ENCODE measurements at places on chromosomes 4 and X.
A peak's percentile ranks its signal among the peaks of the same experiment; 100 is the strongest.

DNA sequence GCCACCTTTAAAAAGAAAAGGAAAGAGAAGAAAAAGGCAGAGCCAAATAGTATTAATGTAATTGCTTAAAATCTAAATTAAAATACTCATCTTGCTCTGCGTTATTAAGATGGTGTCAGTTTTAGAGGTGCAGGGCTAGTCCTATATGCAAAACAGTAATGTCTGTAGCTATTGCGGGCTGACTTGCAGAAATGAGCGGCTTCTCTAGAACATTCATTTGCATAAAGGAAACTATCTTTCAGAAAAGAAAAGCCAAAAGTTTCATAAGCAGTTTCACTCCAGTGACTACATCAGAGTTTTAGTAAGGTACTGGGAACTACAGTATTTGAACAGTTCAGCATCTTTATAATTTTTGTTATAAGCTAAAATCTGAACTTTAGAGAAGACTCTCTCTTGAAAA, 6.0 kb downstream of the SMAD1 start:
- H3K27ac ChIP-seq: no peak overlapping the region
- H3K36me3 ChIP-seq: no peaks in the 10 kb centered on the region
- no peak overlapping the region for H3K4me3 ChIP-seq
- H3K27me3 ChIP-seq: peaks cover 25% of the 10 kb centered on the region

DNA sequence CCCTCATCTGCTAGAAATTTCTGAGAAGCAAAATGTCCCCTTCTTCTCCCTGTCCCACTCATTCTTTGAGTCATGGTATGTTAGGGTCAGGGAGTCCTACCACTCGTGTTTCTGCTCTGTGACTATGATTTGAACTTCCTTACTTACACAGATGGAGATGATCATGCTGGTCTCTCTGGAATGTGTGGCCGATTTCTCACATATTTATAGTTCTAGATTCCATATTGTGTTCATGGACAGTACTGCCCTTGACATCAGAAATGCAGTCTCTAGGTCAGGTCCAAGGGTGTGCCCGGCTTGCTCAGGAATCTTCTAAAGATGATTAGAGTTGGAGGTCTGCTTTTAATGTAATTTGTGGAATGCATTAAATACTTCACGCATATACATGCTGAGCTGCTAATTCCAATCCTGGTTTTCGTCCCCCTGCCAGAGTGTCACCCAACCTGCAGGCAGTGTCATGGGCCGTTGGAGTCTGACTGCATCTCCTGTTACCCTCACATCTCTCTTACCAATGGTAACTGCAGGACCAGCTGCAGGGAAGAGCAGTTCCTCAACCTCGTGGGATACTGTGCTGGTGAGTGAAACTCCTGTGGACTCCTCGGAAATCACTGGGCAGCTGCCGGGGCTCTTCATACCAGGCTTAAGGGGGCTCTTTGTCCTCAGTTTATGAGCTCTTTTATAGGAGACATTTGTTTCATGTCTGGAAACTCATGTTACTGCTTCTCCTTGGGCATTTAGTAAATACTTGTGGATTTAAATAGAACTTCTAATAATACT, 214.1 kb upstream of the ANXA3 start:
- no peaks in the 10 kb centered on the region for H3K4me1 ChIP-seq
- no peak overlapping the region for H3K27ac ChIP-seq
- no peak overlapping the region for H3K4me3 ChIP-seq
- no peaks in the 10 kb centered on the region for H3K36me3 ChIP-seq

DNA sequence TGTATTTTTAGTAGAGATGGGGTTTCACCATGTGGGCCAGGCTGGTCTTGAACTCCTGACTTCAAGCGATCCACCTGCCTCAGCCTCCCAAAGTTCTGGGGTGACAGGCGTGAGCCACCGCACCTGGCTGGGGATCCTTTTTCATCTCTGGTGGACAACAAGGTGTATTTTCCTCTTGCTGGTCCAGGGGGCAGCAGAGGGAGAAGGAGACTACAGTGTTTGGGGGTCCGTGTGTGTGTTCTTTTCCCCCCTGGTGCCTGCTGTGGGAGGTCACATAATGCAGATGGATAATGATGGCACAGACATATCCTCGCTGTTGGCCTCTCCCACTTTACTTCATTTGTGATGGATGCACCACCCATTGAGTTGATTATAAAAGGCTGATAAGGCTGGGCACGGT, 39.0 kb upstream of the CD99 start:
- no peaks in the 10 kb centered on the region for H3K27me3 ChIP-seq
- H3K4me3 ChIP-seq: no peak overlapping the region
- H3K4me1 ChIP-seq: peaks cover 3% of the 10 kb centered on the region

GRCh38 chr4:129358571-129358970, 262.6 kb downstream of the C4orf33 start:
- H3K36me3 ChIP-seq: no peaks in the 10 kb centered on the region
- no peak for DNase-seq
- H3K4me3 ChIP-seq: no peak overlapping the region
- no peaks in the 10 kb centered on the region for H3K4me1 ChIP-seq
- peaks cover 18% of the 10 kb centered on the region for H3K27me3 ChIP-seq
- no peak overlapping the region for H3K27ac ChIP-seq

DNA sequence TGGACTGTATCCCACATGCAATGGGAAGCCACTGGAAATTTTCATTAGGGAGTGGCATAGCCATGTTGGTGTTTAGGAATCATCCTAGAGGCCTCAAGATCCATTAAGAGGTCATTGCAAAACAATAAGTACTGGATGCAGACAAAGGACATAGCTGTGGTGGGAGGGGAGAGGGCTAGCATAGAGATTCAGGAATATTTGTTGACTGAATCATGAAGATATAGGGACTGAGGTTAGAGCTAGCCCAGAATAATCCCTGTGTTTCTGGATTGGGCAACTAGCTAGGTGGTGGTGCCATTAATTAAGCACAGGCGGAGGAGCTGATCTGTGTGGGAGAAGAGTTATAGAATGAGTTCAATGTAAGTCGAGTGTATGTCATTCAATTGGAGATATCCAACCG, 135.0 kb downstream of the RAB28 start:
- no peaks in the 10 kb centered on the region for H3K27me3 ChIP-seq
- H3K27ac ChIP-seq: no peak overlapping the region
- no peak overlapping the region for H3K4me3 ChIP-seq
- DNase-seq: no peak
- H3K4me1 ChIP-seq: peaks cover 8% of the 10 kb centered on the region
- peaks cover 6% of the 10 kb centered on the region for H3K36me3 ChIP-seq

- no peak overlapping the region for H3K27ac ChIP-seq
- H3K4me3 ChIP-seq: no peak overlapping the region
- peaks cover 3% of the 10 kb centered on the region for H3K4me1 ChIP-seq
- DNase-seq: no peak
- H3K27me3 ChIP-seq: no peaks in the 10 kb centered on the region
- peaks cover 14% of the 10 kb centered on the region for H3K36me3 ChIP-seq
These were observed 325.9 kb downstream of the NR3C2 start for GRCh38 chr4:148116264-148116663.

- H3K4me3 ChIP-seq: no peak overlapping the region
- H3K27ac ChIP-seq: no peak overlapping the region
- no peaks in the 10 kb centered on the region for H3K27me3 ChIP-seq
- H3K4me1 ChIP-seq: no peaks in the 10 kb centered on the region
- peaks cover 3% of the 10 kb centered on the region for H3K36me3 ChIP-seq
These were observed 20.4 kb downstream of the RNF212 start for GRCh38 chr4:1092983-1093361.

DNA sequence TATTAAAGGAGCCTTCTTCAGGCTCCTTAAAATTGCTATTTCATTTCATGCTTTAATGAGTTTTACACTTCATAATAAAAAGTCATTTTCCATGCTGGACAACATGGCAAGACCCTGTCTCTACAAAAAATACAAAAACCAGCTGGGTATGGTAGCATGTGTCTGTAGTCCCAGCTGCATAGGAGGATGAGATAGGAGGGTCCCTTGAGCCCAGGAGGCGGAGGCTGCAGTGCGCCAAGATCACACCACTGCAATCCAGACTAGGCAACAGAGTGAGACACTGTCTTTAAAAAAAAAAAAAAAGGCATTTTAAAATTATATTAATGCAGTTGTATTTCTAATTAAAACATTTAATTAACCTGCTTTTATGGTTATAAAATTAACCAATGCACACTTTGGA, 49.2 kb downstream of the PDS5A start:
- DNase-seq: no peak
- peaks cover 36% of the 10 kb centered on the region for H3K4me1 ChIP-seq
- H3K27me3 ChIP-seq: no peaks in the 10 kb centered on the region
- peaks cover 33% of the 10 kb centered on the region for H3K36me3 ChIP-seq
- H3K4me3 ChIP-seq: no peak overlapping the region

GRCh38 chr4:143359644-143360193, 23.0 kb downstream of the GAB1 start:
- peaks cover 26% of the 10 kb centered on the region for H3K4me1 ChIP-seq
- H3K27ac ChIP-seq: peak overlapping the region; percentile 77
- no peak for DNase-seq
- H3K4me3 ChIP-seq: peak overlapping the region; percentile 8
- peaks cover 10% of the 10 kb centered on the region for H3K36me3 ChIP-seq
- H3K27me3 ChIP-seq: peaks cover 7% of the 10 kb centered on the region

DNA sequence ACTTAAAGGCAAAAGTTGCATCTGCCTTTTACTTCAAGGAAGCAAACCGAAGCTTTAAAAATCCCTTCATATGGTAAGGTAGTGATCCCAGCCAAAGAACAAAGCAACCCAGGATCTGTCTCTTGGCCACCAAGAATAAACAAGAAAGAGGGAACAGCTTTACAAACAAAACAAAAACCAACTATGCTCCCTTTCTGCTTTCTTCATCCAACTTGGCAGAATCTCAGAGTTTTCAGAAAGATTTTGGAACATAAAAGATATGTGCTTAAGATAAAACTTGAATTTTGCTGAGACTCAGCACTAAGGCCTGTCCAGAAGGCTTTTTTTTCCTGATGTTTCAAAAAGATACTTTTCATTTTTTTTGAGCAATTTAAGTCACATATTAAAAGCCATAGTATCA, 94.0 kb downstream of the COL4A6 start:
- H3K27me3 ChIP-seq: no peaks in the 10 kb centered on the region
- H3K4me3 ChIP-seq: no peak overlapping the region
- H3K36me3 ChIP-seq: no peaks in the 10 kb centered on the region
- DNase-seq: no peak
- no peak overlapping the region for H3K27ac ChIP-seq

GRCh38 chrX:78456909-78457308, 129.5 kb upstream of the CYSLTR1 start:
- H3K4me3 ChIP-seq: no peak overlapping the region
- no peaks in the 10 kb centered on the region for H3K4me1 ChIP-seq
- H3K27me3 ChIP-seq: no peaks in the 10 kb centered on the region

GRCh38 chr4:1473718-1474117, 67.5 kb upstream of the NKX1-1 start:
- DNase-seq: no peak
- H3K27ac ChIP-seq: no peak overlapping the region
- H3K36me3 ChIP-seq: no peaks in the 10 kb centered on the region

- no peaks in the 10 kb centered on the region for H3K27me3 ChIP-seq
- no peaks in the 10 kb centered on the region for H3K4me1 ChIP-seq
- no peak overlapping the region for H3K4me3 ChIP-seq
- no peak for DNase-seq
- no peak overlapping the region for H3K27ac ChIP-seq
These were observed 139.7 kb downstream of the MAPK10 start for GRCh38 chr4:86220121-86220520.

GRCh38 chr4:152559641-152560040, 23.7 kb upstream of the FBXW7 start:
- DNase-seq: no peak
- no peak overlapping the region for H3K4me3 ChIP-seq
- H3K27ac ChIP-seq: no peak overlapping the region
- H3K36me3 ChIP-seq: peaks cover 3% of the 10 kb centered on the region

GRCh38 chr4:41507291-41507947, 30.5 kb upstream of the LIMCH1 start:
- no peaks in the 10 kb centered on the region for H3K27me3 ChIP-seq
- no peaks in the 10 kb centered on the region for H3K4me1 ChIP-seq
- H3K4me3 ChIP-seq: no peak overlapping the region
- no peaks in the 10 kb centered on the region for H3K36me3 ChIP-seq

DNA sequence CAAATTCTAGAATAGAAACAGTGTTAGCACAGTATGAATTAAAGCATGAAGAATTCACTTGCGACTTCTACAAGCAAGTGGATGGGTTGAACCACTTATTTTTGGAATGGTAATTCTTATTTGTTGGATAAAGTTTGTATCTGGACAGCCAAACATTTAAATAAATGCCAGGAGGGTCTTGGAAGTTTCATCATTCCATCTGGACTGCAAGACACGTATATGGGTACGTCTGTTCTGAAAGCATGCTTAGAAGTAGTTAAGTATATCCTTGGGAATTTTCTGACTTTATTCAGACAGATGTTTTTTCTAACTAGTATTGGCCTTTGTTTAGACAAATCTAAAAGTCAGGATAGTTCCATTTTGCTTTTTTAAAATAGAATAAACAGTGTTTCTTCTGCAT, 77.5 kb upstream of the CASK start:
- H3K27ac ChIP-seq: no peak overlapping the region
- H3K4me1 ChIP-seq: no peaks in the 10 kb centered on the region
- no peak overlapping the region for H3K4me3 ChIP-seq
- H3K36me3 ChIP-seq: no peaks in the 10 kb centered on the region
- no peak for DNase-seq
- H3K27me3 ChIP-seq: no peaks in the 10 kb centered on the region

DNA sequence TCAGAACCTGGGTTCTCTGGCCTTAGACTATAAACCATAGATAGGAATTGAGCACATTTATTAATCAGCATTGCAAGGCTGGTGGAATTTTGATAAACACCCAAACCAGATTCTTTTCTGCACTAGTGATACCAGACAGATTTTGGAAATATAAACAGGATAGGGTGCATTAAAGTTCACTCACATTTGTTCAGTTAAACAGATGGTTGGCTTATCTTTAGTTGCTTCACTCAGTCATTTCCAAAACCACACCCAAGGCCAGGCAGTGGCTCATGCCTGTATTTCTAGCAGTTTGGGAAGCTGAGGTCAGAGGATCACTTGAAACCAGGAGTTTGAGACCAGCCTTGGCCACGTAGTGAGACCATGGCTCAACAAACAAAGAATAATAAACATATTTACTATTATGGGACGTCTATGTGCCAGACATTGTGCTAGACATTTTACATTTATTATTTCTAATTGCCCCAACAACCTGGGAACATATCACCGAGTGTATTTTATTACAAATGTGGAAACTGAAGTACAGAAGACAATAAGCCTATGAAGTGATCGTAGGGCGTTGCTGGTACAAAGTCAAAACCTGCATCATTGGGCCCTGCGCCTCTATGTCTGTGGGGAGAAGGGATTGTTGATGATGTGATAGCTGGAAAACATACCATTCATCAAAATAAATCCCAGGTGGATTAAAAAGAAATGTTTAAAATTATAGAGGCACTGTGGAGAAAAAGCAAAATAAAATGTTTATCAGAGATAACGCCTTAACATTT, 15.0 kb downstream of the ADD1 start:
- peaks cover 51% of the 10 kb centered on the region for H3K36me3 ChIP-seq
- peaks cover 59% of the 10 kb centered on the region for H3K4me1 ChIP-seq
- no peak for DNase-seq
- H3K4me3 ChIP-seq: no peak overlapping the region
- H3K27me3 ChIP-seq: no peaks in the 10 kb centered on the region
- peak overlapping the region; percentile 31 for H3K27ac ChIP-seq

- H3K4me3 ChIP-seq: no peak overlapping the region
- no peak for DNase-seq
- H3K27me3 ChIP-seq: no peaks in the 10 kb centered on the region
These were observed 97.1 kb upstream of the BMPR1B start for GRCh38 chr4:94660614-94661013.
